ENCODE measurements at places on chromosomes 1 and 21. TPM values are rescaled to one million over a fixed set of nuclear protein-coding genes. Genes with fewer than 3 reads are reported as not detected.

The PAPPA2 gene
- 1.5 TPM for total RNA-seq

The TCHHL1 gene
- total RNA-seq = not detected

The HORMAD1 gene
- not detected for total RNA-seq

The CASZ1 gene
- total RNA-seq = 55.0 TPM

The LGR6 gene
- total RNA-seq = 0.49 TPM

The SLC9C2 gene
- not detected for total RNA-seq

The SLC22A15 gene
- 8.1 TPM for total RNA-seq

The OR10Z1 gene
- total RNA-seq = not detected

The CRYAA gene
- total RNA-seq = not detected

The BMP8B gene
- 0.49 TPM for total RNA-seq

The LCE1A gene
- not detected for total RNA-seq

The EXO1 gene
- not detected for total RNA-seq

The CHI3L1 gene
- total RNA-seq = not detected

The TTC4 gene
- 11.9 TPM for total RNA-seq

- DNase-seq = no peak
Observed at GRCh38 chr1:233020426-233020825, 70.0 kb downstream of the NTPCR start.

DNA sequence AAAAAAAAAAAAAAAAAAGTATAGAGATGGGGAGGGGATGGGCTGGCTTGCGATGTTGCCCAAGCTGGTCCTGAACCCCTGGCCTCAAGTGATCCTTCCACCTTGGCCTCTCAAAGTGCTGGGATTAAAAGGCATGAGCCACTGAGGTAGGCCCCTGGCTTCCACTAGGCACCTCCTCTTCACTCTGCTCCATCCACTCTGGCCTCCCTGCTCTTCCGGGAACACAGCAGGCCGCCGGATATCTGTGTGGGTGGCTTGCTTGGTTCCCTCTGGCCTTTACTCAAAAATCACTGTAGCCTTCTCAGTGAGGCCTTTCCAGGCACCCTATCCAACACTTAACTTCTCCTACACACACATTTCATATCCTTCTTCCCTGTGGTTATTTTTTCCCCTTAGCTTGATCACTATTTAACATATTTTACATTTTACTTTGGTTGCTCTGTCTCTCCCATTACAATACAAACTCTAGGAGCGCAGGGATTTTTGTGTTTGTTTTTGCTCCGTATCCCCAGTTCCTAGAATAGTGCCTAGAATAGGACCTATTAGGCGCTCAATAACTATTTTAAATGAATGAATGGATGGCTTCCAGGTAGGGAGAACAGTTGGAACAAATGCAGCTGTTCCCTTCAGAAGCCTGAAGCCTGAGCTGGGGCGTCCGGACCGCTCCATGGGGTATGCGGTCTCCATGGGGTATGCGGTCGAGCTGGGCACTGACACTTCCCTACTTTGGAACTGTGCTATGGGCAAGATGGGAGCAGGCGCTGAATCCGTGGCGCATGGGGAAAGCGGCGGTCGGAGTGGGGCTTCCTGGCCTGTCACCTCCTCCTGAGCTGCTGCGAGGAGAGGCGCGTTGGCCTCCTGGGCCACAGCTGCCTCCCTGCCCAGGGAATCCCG is 46.7 kb downstream of the H3-3A start:
- DNase-seq = peak; percentile 63

GRCh38 chr1:46159516-46159915 is 15.4 kb upstream of the TSPAN1 start:
- no peak for DNase-seq

- no peak for DNase-seq
Observed at GRCh38 chr1:177849579-177850290, 120.1 kb downstream of the SEC16B start.

- no peak for DNase-seq
Observed at GRCh38 chr1:200179781-200180160, 152.3 kb downstream of the NR5A2 start.

GRCh38 chr1:95073446-95073845 is 695 bp upstream of the ALG14 start:
- no peak for DNase-seq

- DNase-seq = no peak
Observed at GRCh38 chr1:43204394-43204793, 32.3 kb downstream of the CFAP57 start.

- DNase-seq = no peak
Observed at GRCh38 chr1:64659478-64660138, 85.3 kb upstream of the RAVER2 start.

- no peak for DNase-seq
Observed at GRCh38 chr1:27863538-27863915, 8.8 kb upstream of the THEMIS2 start.

GRCh38 chr1:39154553-39155421 is 49.7 kb upstream of the MACF1 start:
- DNase-seq = no peak

- DNase-seq = no peak
Observed at GRCh38 chr1:4375812-4376211, 278.6 kb upstream of the AJAP1 start.

DNA sequence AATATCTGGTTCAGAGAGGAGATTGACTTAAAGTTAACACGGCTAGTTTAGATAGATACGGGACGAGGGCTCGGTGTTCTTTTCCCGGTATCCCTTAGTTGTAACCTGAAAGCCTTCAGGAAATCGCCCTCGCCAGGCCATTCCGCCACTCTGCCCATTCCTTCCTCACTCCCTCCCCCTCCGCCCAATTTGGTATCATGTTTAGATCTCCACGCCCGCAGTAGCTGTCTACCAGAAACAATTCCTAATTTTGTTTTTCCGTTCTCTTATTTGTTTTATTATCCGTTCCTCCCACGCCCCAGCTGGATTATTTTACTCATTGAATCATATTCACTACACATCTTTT is 685 bp upstream of the VAMP4 start:
- peak; percentile 45 for DNase-seq

GRCh38 chr1:210707300-210708240 is 378.9 kb downstream of the HHAT start:
- no peak for DNase-seq

GRCh38 chr1:207831517-207832327 is 79.2 kb downstream of the CD34 start:
- no peak for DNase-seq

DNA sequence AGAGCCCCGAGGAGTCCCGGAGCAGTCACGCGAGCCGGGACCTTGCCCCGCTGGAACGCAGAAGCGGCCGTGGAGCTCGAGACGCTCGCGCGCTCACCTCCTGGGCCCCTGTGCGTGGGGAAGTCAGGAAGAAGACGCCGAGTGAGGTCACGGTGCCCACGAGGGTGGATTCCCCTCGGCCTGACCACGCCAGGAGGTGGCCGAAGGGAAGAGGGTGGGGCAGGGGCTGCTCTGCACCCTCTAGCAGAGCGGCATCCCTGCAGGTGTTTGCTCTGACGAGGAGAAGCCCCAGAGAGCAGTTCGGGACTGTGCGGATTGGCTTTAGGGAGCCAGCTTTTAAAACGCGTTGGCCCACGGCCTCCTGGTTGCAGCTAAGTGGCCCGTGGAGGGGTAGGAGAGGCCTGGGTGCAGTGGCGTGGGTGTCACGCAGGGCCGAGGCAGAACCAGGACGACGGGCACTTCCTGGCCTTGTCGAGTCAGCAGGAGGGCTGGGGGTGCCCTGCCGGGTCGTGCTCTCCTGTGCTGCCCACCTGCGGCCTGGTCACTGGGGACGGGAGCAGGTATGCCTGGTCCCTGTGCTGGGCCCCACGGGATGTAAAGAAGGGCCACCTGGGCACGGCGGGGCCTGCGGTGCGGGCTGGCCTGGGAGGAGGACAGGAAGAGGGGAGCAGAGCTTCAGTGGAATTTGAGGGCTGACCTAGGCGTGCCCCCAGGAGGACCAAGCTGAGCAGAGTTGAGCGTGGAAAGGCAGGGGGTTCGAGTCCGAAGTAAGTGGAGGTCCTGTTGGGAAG is 1.0 kb downstream of the PDXK start:
- peak; percentile 76 for DNase-seq

- no peak for DNase-seq
Observed at GRCh38 chr1:99919220-99919619, 50.6 kb upstream of the SLC35A3 start.

- DNase-seq = no peak
Observed at GRCh38 chr1:206784471-206784903, 12.2 kb upstream of the IL10 start.

- DNase-seq = no peak
Observed at GRCh38 chr1:72885017-72885416, 602.7 kb upstream of the NEGR1 start.

DNA sequence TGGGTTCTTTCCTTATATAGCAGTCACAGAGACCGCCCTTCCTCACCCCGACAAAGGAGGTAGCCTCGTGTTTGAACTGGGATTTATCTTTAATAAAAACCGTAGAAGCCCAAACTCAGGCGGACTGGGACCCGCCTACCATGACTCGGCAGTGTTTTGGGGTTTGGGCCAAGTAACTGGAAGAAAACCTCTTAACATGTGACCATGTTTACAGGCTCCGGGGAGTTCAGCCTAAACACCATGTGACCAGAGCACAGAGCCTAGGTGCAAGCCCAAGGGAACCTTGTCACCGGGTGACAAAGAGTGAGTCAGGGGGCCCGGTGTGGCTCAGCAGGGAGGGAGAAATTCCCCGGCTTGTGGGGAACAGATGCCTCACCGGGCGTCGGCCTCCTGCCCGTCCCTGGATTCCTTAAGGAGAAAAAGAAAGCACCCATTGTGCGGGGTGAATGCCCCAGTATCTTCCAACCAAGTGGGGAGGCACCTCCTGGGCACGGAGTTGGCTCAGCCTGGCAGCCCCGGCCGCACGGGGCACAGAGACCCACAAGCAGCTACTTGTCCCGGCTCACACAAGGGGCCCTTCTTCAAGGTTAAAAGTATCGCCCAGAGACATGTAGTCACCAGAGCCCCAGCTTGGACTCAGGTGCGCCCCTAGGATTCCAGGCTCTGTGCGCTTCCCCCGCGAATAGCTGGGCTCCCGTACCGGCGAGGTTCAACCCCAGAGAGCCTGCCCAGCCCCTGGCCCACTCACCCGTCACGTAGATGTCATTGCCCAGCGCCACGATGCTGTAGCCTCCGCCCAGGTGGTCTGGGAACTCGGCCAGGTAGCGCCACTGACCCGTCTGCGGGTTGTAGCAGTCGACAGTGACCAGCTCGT is 1.4 kb downstream of the KLHL21 start:
- peak; percentile 74 for DNase-seq

DNA sequence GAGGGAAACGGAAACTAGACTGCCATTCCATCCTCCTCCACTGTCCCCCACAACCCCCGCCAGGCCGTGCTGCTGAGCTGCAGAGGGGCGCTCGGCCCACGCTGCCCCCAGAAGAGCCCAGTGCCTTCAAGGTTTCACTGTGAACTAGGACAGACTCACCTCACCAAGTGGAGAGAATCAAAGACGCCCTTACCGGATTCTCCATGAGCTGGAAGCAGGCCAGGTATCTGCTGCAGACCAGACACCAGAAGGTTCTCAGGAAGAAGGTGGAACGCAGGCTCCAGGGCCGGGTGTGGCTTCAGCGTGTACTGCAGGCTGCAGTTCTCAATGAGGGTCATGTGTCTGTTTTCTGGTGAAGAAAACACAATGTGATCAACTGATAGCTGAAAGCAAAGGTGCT is 30.6 kb downstream of the NPHP4 start:
- DNase-seq = no peak

DNA sequence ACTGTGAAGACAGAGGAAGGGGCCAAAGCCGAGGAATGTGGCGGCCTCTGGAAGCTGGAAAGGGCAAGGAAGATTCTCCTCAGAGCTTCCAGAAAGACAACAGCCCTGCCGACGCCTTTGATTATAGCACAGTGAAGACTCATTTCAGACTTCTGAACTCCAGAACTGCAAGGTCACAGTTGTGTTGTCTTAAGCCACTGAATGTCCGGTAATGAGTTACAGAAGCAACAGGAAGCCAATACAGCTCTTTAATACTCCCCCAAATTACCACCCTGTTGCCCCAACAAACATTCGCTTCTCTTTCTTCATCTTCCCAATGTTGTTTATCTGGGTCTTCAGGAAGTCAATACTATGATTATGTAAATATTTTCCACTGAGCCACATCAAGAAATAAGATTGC is 44.0 kb downstream of the ETS2 start:
- no peak for DNase-seq

GRCh38 chr1:232589812-232590743 is 39.9 kb downstream of the SIPA1L2 start:
- peak; percentile 44 for DNase-seq

- DNase-seq = no peak
Observed at GRCh38 chr1:198741744-198742143, 102.9 kb downstream of the PTPRC start.

DNA sequence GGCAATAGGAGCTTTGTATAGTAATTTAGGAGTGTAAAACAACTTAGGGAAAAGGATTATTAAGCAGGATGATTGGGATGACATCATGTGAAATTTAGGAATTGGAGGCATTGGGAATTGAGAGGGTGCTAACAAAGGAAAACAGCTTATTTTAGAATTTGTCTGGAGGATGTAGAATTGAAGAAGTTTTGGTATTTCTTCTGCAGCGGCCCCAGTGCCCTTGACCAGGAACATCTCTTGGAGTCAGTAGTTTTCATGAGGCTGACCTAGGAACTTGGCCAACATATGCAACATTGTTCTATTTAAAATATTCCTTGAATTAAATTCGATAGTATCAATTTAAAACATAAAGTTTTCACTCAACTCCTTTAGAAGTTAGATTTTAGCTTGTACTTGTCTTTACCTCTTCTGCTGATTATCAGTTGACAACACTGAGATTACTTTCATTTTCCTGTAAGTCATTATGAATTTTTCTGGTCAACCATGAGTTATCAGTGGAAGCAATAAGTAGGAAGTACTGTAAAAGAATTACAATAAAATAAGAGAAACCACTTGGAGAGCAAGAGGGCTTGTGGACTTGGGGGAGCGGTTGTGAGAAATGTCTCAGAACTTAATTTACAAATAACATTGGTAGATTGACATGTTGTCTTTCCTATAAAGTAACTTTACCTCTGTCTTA is 52.8 kb downstream of the DYRK1A start:
- no peak for DNase-seq

DNA sequence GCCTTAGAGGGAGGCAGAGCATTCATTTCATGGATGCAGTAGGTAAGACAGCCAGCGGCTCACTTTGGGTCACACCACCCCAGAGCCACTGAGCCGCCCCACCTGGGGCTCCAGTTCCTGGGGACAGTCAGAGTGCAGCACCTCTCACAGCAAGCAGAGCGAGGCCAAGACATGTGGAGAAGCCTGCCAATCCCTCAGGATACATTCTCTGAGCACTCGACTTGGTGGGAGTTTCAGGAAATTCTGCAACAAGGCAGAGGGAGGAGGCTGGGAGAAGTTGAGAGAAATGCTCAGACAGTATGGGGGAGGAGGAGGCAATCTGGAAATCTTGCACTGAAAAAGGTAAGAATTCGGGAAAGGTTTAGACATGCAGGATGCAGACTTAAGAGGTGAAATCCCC is 60.8 kb upstream of the WLS start:
- DNase-seq = no peak

- DNase-seq = no peak
Observed at GRCh38 chr1:41936107-41936506, 17.4 kb upstream of the HIVEP3 start.

- no peak for DNase-seq
Observed at GRCh38 chr1:223702735-223703667, 9.3 kb upstream of the CAPN2 start.

GRCh38 chr1:10675813-10676212 is 120.6 kb downstream of the CASZ1 start:
- no peak for DNase-seq

GRCh38 chr1:43980255-43981134 is 1.5 kb downstream of the B4GALT2 start:
- no peak for DNase-seq

Data from heart left ventricle (tissue), 16 donors.